ENCODE measurements at places on chromosomes 2 and 18.

GRCh38 chr18:79248495-79249060, 147.2 kb upstream of the NFATC1 start:
- DNase-seq: no peak

DNA sequence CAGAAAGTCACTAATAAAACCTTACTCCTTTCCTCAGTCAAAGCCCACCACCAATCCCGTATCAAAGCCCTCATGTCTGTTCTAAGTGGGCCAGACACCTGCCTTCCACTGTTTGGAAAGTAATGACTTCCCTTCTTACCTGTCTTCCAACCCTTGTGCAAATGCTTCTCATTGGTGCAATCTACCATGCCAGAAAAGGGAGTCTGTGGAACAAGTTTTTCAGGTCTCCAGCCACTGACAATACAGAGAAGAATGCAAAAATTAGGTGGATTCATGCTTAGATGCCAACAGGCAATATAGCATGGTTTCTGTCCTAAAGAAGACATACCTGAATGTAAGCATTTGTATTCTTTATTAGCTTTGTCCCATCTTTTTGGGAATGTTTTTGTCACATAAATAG, 1140.6 kb upstream of the LRRTM1 start:
- no peak for DNase-seq

DNA sequence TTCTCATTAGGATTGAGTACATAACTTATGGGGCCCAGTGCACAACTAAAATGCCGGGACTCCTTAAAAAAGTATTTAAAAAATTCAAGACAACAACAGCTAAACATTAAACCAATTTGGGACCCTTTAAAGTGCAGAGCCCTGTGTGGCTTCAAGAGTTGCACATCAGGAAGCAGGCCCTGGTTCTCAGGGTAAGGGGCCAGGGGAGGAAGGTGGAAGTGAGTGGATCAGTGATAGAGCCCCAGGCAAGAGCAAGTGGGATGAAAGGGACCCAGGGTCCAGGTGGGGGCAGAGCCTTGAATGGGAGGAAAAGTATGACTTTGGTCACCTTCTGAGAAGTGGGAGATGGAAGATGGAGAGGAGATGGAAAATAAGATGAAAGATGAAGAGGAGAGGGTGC, 2.3 kb upstream of the FHOD3 start:
- no peak for DNase-seq

- no peak for DNase-seq
Measured at GRCh38 chr2:72143441-72144273, 4.0 kb downstream of the CYP26B1 start.

DNA sequence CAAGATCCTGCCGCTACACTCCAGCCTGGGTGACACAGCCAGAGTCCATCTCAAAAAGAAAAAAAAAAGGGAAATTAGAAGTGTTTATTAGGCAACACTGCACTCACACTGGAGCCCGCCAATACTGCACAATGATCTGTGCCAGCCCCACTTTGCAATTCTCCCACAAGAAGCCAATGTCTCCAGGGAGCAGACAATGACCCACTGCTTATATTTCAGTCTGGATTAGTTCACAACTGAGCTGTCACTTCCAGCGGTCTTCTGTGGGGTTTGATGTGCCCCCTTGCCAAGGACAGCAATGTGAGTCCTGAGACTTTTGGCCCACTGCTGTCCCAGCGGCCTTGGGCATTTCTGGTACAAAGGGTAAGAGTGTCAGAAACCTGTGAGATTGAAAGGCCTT, 85.6 kb upstream of the PPM1B start:
- no peak for DNase-seq

- no peak for DNase-seq
Measured at GRCh38 chr2:42792087-42792582, 248 bp downstream of the HAAO start.

GRCh38 chr2:60490441-60490840, 63.0 kb downstream of the BCL11A start:
- no peak for DNase-seq

DNA sequence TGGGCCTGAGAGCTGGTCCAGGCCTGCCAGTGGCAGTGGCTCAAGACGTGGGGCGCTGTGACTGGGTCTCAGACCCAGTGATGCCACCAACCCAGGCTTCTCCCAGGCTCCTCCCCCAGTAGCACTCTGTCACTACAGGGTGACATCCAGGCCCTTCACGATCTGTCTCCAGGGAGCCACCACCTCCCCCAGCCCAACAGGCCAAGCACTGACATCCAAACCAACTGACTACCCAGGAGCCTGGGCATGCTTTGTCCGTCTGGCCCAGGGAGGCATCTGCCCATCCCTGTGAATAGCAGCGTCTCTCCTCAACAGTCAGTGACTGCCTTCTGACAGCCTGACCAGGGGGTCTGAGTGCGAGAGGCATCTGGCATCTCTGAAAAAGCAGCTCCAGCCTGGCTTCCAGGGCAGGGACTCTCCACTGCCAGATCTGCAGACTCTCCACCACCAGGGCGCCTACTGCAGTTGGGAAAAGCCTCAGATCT, 13.0 kb downstream of the TEX44 start:
- DNase-seq: peak; percentile 17

GRCh38 chr2:9247786-9248185, 41.2 kb downstream of the ASAP2 start:
- DNase-seq: peak; percentile 47

GRCh38 chr2:65647249-65647842, 214.9 kb upstream of the SPRED2 start:
- no peak for DNase-seq

GRCh38 chr2:181304011-181304844, 153.0 kb upstream of the ITGA4 start:
- DNase-seq: no peak

DNA sequence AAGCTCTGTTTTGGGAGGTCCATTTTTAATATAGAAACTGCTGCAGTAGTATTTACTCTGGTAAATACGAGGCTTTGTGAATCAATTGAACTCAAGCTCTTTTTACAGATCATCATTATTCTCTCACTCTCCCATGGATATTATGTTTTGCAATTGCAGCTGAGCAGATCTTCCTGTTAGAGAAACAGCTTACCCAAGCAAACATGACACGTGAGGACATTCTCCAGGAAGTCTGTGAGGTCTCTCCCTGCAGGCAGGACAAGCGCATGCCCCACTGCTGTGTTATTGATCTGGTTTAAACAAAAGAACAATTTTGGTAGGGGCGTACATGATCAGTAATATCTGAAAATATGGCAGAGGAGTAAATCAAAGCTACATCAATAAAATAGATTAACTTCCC, 72.1 kb downstream of the COL6A3 start:
- DNase-seq: no peak

GRCh38 chr2:66575625-66576310, 140.8 kb downstream of the MEIS1 start:
- no peak for DNase-seq
